Tibial artery (tissue), 4 donors: ENCODE measurements at places on chromosomes 13 and 19.

DNA sequence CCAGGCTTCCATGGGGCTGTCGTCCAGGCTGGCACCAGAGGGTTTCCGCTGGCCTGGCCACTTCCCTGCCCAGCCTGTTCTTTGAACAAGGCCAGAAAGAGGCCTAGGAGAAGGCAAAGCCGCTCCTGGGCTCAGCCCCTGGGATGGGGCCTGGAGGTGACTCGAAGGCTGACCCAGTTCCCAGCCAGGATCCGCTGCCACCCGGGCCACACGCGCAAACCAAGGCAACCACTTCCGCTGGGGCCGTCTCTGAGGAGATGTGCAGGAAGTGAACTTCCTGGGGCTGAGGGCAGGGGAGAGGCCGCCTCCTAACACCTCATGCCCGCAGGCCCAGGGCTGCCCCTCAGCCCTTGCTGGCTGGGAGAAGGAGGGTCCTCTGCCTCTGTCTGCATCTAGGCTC is 15.2 kb downstream of the PLEKHF1 start:
- H3K27ac ChIP-seq: peak overlapping the region; percentile 59
- H3K27me3 ChIP-seq: no peaks in the 10 kb centered on the region
- H3K36me3 ChIP-seq: peaks cover 4% of the 10 kb centered on the region
- no peak for DNase-seq
- no peak overlapping the region for H3K4me3 ChIP-seq
- no peaks in the 10 kb centered on the region for H3K4me1 ChIP-seq

- peaks cover 10% of the 10 kb centered on the region for H3K4me1 ChIP-seq
- H3K36me3 ChIP-seq: no peaks in the 10 kb centered on the region
- H3K27me3 ChIP-seq: no peaks in the 10 kb centered on the region
- H3K27ac ChIP-seq: peak overlapping the region; percentile 19
- DNase-seq: peak; percentile 69
- H3K4me3 ChIP-seq: peak overlapping the region; percentile 7
These were observed 4.7 kb downstream of the PNMA8A start for GRCh38 chr19:46466536-46467196.

- DNase-seq: no peak
- H3K4me3 ChIP-seq: no peak overlapping the region
- H3K4me1 ChIP-seq: peaks cover 7% of the 10 kb centered on the region
- H3K27me3 ChIP-seq: no peaks in the 10 kb centered on the region
These were observed 9.9 kb upstream of the SELENOW start for GRCh38 chr19:47768604-47769003.

DNA sequence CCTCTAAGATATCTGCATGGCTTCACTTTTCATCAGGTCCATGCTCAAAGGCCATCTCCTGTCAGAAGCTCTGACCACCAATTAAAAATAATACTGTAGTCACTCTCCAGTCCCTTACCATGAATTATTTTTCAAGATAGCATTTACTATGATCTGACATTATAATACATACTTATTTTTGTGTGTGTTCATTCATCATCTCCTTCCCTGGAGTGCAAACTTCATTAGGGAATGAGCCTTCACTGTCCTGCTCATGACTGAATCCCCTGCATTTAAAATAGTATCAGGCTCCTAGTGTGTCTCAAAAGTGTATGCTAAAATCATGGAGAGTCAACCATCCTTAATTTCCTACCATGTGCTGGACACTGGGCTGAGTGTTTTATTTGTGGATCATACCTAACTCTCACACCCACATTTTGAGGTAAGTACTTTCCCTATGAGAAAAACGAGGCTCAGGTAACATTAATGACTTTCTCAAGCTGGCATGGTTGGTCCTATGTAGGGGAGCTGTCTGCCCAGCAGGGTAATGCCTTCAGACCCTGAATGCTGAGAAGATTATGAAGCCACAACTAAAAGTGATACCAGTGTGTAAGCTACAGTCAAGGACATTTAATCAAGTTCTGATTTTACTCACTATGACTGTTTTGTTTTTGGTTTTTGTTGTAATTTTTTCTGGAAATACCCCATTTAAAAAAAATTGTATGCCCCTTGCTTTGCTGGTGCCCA is 16.3 kb downstream of the PLA2G4C start:
- H3K4me1 ChIP-seq: no peaks in the 10 kb centered on the region
- H3K36me3 ChIP-seq: peaks cover 54% of the 10 kb centered on the region
- H3K4me3 ChIP-seq: no peak overlapping the region
- DNase-seq: no peak
- no peaks in the 10 kb centered on the region for H3K27me3 ChIP-seq

DNA sequence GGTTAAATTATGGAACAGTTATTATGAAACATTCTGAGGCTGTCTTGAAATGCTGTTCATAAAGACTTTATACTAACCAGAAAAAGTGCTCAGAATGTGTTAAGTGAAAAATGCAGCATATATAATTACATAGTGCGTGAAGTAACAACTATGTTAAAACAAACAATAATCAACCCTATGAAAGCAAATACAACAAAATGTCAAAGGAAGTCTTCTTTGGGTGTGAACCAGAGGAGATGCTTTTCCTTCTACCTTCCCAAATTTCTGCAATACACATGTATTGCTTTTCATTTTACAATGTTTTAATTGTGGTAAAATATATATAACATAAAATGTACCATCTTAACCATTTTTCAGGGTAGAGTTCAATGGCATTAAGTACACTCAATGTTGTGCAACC is 45.7 kb downstream of the F2RL3 start:
- H3K27me3 ChIP-seq: no peaks in the 10 kb centered on the region
- no peak for DNase-seq
- no peak overlapping the region for H3K27ac ChIP-seq
- H3K4me3 ChIP-seq: no peak overlapping the region
- no peaks in the 10 kb centered on the region for H3K4me1 ChIP-seq

- H3K27ac ChIP-seq: no peak overlapping the region
- no peaks in the 10 kb centered on the region for H3K36me3 ChIP-seq
- no peak overlapping the region for H3K4me3 ChIP-seq
- H3K27me3 ChIP-seq: no peaks in the 10 kb centered on the region
- no peaks in the 10 kb centered on the region for H3K4me1 ChIP-seq
- DNase-seq: no peak
These were observed 59.6 kb downstream of the GPALPP1 start for GRCh38 chr13:45048890-45049407.

- peaks cover 14% of the 10 kb centered on the region for H3K36me3 ChIP-seq
- peaks cover 39% of the 10 kb centered on the region for H3K4me1 ChIP-seq
- H3K27me3 ChIP-seq: no peaks in the 10 kb centered on the region
- DNase-seq: no peak
- no peak overlapping the region for H3K4me3 ChIP-seq
- H3K27ac ChIP-seq: no peak overlapping the region
These were observed 3.8 kb downstream of the ELOF1 start for GRCh38 chr19:11555246-11555645.

DNA sequence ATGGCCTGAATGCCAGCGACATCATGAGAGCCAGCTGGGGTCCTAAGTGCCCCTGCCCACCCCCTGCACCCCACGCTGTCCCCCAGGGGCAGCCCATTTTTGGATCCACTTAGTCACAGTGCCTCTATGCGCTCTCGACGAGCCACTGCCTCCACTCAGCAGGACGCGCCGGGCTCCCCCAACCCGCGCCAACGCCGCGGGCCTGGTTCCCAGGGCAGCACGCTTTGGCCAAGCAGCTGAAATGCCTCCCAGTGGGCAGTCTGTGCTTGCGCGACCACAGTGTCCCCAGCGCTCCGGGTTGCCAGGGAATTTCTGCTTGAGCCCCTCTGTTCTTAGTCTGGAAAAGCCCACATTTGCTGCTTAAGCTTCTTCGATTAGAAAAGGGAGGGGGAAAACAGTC is 39.4 kb downstream of the TMED1 start:
- peaks cover 73% of the 10 kb centered on the region for H3K36me3 ChIP-seq
- H3K27me3 ChIP-seq: no peaks in the 10 kb centered on the region
- H3K27ac ChIP-seq: no peak overlapping the region

DNA sequence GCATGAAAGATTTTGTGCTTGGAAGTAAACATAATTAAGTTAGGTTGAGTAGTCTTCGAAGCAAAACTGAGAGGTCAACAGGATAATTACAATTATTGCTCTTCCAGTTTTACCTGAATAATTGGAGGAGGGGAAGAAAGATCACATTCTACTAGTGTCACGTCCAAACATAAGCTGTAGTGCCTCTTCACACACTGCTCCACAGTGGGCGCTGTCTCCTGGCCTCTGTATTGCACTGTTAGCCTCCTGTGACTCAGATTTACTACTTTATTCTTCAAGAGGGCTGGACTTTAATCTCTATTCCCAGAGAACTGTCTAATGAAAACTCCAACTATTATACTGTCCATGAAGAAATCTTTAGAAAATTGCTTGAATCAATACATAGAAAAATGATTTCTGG is 62.9 kb downstream of the TRPC4 start:
- H3K4me3 ChIP-seq: no peak overlapping the region
- H3K27ac ChIP-seq: no peak overlapping the region
- no peaks in the 10 kb centered on the region for H3K27me3 ChIP-seq
- no peak for DNase-seq

GRCh38 chr19:45090034-45090433 is 2.9 kb upstream of the PPP1R37 start:
- no peaks in the 10 kb centered on the region for H3K27me3 ChIP-seq
- peaks cover 14% of the 10 kb centered on the region for H3K36me3 ChIP-seq
- H3K27ac ChIP-seq: no peak overlapping the region
- H3K4me1 ChIP-seq: peaks cover 25% of the 10 kb centered on the region

DNA sequence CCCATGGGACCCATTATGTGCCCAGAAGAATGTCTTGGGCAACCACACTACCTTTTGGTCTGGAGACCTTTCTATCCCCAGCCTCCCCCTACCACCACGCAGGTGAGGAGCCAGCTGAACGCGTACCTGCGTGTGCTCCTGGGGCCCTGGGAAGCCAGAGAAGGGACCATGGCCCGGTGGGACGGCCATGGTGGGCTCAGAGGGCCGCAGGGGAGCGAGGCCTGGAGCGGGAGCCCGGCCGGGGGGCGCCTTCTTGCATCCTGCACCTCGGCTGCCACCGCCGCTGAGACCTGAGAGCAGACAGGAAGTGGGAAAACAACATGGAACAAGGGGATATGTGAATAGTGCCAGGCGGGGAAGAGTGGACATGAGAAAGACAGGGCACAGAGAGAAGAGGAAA is 2.3 kb downstream of the DYRK1B start:
- peaks cover 21% of the 10 kb centered on the region for H3K4me1 ChIP-seq
- peaks cover 56% of the 10 kb centered on the region for H3K36me3 ChIP-seq
- no peak overlapping the region for H3K27ac ChIP-seq
- H3K4me3 ChIP-seq: no peak overlapping the region
- DNase-seq: no peak

GRCh38 chr19:8144273-8144995 is 5.0 kb downstream of the FBN3 start:
- H3K4me1 ChIP-seq: peaks cover 16% of the 10 kb centered on the region
- no peak for DNase-seq
- H3K4me3 ChIP-seq: no peak overlapping the region
- H3K36me3 ChIP-seq: no peaks in the 10 kb centered on the region

- H3K4me1 ChIP-seq: peaks cover 5% of the 10 kb centered on the region
- DNase-seq: no peak
- peak overlapping the region; percentile 34 for H3K4me3 ChIP-seq
- no peaks in the 10 kb centered on the region for H3K36me3 ChIP-seq
These were observed 53.9 kb upstream of the CEACAM21 start for GRCh38 chr19:41521931-41522555.

DNA sequence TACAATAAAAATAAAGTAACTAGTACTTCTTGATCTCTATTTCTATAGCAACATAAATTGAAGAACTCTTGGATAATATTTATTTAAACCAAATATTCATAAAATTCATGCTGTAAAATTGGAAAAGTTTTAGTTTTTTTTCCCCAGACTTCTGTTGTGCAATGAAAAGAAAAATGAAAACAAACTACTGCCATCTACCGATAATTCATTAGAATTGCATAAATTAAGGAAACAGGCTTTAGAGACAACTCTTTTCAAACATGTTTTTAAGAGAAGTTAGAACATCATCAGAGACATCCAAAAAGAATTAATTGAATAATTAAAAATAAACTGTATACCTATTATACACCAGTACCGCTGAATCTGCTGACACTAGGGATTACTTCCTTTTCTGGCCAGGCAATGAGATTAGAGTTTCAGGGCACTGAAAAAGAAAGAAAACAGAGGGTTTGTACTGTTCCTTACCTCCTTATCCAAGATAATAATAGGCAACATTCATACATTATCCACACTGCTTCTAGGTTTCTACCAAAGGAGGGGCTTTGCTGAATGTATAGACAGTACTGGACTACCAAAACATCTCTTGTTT is 4.9 kb downstream of the CCDC122 start:
- no peak overlapping the region for H3K27ac ChIP-seq
- no peaks in the 10 kb centered on the region for H3K36me3 ChIP-seq
- DNase-seq: no peak
- H3K4me3 ChIP-seq: no peak overlapping the region
- H3K4me1 ChIP-seq: no peaks in the 10 kb centered on the region

DNA sequence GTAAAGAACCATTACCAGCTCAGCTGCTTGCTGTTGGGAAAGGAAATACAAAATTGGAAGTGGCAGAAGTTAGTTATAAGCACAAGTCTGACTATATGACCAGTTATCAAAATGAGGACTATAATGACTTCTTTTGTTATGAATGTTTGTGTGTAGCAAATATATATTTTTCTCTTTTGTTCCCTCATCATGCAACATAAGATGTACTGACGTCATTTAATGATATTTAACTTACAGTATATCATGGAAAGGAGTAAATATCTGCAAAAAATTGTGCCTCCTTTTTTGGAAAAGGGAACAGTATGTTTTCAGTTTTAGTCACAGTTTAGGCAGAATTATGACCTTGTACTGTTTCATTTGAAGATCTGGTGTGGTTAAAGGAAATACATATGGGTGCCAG is 356.3 kb upstream of the SLITRK5 start:
- DNase-seq: no peak
- no peaks in the 10 kb centered on the region for H3K4me1 ChIP-seq
- H3K27ac ChIP-seq: no peak overlapping the region
- H3K36me3 ChIP-seq: no peaks in the 10 kb centered on the region
- H3K4me3 ChIP-seq: no peak overlapping the region

DNA sequence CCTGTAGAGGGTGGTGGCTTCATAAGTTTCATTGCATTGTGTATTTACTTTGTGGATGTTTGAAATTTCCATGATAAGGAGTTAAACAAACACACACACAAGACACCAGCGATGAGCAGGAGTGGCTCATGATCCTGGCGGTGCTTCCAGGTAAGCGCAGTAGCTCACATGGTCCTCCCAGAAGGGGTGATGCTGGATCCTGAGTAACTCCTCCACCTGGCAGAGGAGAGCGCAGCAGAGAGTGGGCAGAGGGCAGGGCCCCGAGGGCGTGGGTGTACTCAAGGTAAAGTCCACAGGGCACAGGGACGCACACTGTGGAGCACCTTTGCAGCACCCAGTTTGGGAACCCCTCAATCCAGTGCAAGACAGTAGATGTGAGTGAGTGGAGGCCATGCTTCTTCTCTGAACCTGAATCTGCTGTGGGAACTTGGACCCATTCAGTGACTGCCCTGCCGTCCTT is 54.0 kb downstream of the RFX2 start:
- H3K27me3 ChIP-seq: no peaks in the 10 kb centered on the region
- H3K4me3 ChIP-seq: peak overlapping the region; percentile 24
- H3K27ac ChIP-seq: peak overlapping the region; percentile 96
- H3K4me1 ChIP-seq: peaks cover 56% of the 10 kb centered on the region
- DNase-seq: no peak

GRCh38 chr13:113907635-113908617 is 44.0 kb upstream of the GAS6 start:
- DNase-seq: peak; percentile 70
- H3K27ac ChIP-seq: peak overlapping the region; percentile 44
- no peaks in the 10 kb centered on the region for H3K27me3 ChIP-seq
- no peaks in the 10 kb centered on the region for H3K36me3 ChIP-seq
- H3K4me3 ChIP-seq: no peak overlapping the region
- peaks cover 44% of the 10 kb centered on the region for H3K4me1 ChIP-seq
